ENCODE measurements at places on chromosomes 3 and 15.

DNA sequence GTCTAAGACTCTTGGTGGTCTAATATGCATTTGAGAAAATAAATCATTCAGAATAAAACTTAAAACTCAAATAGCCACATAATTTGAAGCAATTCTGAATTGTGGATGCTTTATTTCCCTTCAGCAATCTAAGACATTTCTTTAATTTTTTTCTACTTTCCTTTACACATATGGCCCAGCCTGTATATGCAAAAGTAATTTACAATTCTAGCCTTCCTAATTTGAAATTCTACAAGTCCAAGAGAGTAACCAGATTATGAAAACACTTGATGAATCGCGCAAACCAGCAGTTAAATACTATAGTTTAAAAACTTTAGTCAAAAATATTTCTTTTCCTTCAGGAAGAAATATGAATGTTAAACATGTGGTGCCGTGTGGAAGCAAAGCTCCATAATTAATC, 1014.2 kb downstream of the TUSC7 start:
- DNase-seq = no peak

- DNase-seq = peak; percentile 68
Observed at GRCh38 chr3:112966633-112967032, 8.3 kb downstream of the CD200R1 start.

- no peak for DNase-seq
Observed at GRCh38 chr3:8011902-8012301, 489.7 kb upstream of the LMCD1 start.

DNA sequence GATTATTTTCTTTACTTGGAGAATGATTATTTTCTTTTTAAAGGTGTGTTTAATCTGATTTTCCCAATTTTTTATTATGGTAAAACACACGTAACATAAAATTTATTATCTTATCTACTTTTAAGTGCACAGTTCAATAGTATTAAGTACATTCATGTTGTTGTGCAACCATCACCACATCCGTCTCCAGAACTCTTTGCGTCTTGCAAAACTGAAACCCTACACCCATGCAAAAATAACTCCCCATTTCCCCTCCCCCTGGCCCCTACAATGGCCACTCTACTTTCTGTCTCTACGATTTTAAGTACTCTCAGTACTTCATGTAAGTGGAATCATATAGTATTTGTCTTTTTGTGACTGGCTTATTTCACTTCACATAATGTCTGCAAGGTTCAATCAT, 230.7 kb downstream of the SATB1 start:
- peak; percentile 5 for DNase-seq

- DNase-seq = no peak
Observed at GRCh38 chr3:335240-335639, 138.7 kb downstream of the CHL1 start.

- DNase-seq = no peak
Observed at GRCh38 chr15:62469478-62469873, 304.4 kb upstream of the C2CD4B start.

- peak; percentile 76 for DNase-seq
Observed at GRCh38 chr15:74956648-74957475, at the start of gene RPP25. RPP25 (minus strand) TSS chr15:74956772; CDS start chr15:74956583, 189 bp downstream.

- DNase-seq = no peak
Observed at GRCh38 chr3:137121704-137122314, 164.0 kb downstream of the IL20RB start.

DNA sequence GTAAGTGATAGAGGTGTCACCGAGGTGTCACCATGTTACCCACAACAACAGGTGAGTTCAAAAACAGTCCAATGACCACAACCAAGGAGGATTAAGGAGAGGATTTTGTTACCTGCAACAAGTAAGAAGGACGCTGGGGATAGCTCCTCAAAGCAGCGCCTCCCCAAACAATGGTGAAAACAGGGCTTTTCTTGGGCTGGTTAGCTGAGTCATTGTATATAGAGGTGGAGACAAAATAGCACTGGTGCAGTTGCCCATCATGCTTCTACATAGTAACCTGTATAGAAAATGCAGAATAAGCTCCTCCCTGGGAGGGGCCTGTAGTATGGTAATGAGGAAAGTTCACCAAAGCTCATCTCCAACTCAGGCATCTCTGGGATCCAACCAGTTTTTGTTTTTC, 116.9 kb upstream of the EIF1B start:
- no peak for DNase-seq

DNA sequence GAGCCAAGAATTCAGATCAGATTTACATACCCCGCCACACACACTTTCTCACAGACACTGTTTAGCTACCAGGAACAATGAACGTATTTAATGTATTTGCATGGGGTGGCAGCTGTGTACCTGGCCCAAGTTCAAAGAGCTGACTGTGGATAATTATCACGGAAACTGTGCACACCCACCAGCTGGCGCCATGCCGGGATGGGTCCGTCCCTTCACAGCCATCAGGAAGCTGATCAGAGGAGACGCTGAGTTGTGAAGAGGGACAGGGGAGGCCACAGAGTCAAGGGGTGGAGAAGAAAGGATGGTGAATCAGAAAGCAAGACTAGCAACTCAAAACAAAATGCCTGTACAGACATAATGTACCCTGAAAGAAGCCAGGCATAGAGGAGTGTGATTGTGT, 13.1 kb upstream of the PLA2G4D start:
- no peak for DNase-seq
